ENCODE measurements at places on chromosomes 1 and 21.

DNA sequence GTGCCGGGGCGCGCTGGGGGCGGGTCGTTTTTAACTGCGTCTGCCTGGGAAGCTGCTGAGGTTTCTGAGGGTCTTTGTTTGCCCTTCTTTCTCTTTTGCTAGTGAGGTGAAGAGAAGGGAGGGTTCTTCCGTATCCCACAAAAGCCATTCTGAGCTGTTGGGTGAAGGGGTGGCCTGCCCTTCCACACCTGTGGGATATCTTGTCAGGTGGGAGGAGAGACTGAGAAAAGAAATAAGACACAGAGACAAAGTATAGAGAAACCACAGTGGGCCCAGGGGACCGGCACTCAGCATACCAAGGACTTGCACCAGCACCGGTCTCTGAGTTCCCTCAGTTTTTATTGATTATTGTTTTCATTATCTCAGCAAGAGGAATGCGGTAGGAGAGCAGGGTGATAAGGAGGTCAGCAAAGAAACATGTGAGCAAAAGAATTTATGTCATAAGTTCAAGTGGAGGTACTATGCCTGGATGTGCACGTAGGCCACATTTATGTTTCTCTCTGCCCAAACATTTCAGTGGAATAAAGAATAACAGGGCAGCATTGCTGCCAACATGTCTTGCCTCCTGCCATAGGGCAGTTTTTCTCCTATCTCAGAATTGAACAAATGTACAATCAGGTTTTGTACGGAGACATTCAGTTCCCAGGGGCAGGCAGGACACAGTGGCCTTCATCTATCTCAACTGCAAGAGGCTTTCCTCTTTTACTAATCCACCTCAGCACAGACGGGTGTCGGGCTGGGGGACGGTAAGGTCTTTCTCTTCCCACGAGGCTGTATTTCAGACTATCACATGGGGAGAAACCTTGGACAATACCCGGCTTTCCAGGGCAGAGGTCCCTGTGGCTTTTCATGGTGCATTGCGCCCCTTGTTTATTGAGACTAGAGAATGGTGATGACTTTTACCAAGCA, 972 bp downstream of the PGBD2 start:
- no peak for DNase-seq

DNA sequence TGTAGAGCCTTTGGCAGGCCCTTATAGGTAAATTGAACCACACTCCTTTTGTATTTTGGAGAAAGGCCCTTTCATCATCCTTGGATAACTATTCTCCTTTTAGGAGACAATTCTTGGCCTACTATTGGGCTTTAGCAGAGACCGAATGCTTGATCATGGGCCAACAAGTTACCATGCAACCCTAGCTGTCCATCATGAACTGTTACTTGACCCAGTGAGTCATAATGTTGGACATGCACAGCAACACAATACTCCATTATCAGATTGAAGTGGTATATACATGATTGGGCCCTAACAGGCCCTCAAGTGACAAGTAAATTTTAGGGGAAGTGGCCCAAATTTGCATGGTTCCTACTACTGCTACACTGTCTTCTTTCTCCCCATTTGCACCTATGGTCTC, 84.4 kb downstream of the CATSPERE start:
- no peak for DNase-seq

DNA sequence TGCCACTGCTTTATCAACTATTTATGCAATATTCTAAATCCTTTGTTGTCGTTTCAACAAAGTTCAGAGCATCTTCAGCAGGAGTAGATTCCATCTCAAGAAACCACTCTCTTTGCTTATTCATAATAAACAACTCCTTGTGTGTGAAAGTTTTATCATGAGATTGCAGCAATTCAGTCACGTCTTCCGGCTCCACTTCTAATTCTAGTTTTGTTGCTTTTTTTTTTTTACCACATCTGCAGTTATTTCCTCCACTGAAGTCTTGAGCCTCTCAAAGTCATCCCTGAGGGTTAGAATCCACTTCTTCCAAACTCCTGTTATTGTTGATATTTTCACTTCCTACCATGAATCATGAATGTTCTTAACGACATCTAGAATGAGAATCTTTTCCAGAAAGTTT, 14.8 kb upstream of the ETS2 start:
- no peak for DNase-seq

DNA sequence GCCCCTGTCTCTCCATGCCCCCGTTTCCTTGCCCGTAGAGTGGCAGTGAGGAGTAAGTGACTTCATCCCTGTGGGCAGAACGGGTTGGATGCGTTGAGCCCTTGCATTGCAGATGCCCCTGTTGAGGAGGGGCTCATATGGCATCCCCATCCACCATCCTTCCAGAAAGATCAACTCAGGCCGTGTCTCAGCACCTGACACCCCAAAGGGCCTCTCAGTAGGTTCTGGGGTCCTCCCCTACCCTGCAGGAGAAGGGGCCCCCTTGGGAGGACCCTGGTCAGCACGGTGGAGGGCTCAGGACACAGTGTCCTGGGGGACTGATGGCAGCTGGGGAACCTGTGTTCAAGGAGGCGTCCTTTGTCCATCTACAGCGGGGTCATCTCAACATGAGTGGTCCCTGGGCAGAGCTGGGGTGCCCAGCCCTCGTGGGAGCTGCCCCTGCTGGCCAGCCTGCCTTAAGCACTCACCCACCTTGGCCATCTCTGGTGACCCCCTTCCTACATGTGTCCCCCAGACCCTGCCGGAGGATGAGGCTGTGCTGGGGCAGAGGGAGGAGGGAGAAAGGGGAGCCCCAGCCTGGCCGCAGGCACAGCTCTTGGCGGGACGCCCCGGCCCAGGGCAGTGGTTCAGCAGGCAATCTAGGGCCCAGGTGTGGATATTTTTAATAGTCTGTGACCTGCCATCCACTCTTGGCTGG, 48.2 kb upstream of the ACTRT2 start:
- no peak for DNase-seq

DNA sequence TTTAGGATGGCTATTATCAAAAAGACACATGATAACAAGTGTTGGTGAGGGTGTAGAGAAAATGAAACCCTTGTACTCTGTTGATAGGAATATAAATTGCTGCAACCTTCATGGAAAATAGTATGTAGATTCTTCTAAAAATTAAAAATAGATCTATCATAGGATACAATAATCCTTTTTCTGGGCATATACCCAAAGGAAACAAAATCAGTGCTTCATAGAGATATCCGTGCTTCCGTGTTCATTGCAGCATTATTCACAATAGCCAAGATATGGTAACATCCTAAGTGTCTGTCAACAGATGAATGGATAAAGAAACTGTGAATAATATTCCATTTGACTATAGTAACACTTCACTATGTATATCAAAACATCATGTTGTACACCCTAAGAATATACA, 106.7 kb downstream of the MIS18A start:
- DNase-seq = no peak

DNA sequence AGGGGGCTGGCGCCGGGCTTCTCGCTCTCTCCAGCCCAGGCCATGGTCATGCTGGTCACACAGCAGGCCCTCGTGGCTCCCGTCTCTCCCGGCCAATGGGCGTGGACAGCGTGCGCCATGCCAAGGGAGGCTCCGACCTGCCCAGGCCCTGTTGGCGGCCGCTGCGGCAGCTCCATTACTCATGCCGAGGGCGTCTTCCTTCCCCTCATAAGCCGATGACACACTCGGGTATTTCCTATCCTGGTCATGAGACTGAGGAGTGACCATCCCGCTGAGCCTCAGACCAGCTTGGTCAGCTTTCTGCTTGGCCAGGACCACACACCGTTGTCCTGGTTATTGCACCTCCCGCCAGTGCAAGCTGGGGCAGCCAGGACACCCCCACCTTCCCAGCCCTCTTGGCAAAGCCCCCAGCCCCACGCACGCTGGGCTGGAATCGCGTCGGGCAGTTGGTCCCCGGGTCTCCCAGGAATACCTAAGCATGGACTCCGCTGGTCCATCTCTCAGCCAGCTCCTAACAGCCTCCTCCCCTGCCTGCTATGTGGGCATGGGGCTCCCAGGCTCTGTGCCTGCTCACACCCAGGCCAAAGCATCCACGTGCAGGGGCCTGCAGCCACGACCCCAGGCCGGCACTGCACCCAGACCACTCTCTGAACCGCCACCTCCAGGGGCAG, 49.8 kb downstream of the ARHGEF16 start:
- no peak for DNase-seq

DNA sequence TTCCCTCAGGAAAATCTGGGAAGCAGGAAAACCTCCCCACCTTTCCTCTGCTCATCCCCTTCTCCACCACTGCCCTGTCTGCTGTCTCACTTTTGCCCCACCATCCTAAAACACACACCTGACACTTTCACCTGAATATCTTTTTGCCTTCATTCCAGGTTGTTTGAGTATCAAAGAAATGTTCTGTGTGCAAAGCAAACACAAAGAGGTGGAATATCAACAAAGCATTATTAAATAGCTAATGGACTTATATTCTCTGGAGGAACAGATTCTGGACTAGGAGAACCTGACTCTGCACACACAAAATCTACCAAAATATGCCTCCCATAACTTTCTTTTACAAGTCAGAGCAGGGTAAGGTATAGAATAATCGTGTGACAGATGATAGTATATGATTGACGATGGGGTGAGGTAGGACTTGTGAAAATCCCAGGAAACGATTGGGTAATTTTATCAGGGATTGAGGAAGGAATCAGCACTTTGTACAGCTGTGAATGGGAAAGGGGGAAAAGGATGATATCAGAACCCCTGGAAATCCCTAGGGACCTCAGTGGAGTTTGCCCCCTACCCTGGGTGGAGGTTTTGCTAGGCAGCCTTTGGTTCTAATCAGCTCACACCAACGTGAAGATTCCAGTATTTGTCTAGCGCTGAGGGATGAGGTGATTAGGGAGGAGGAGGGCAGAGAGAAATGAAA, 87.7 kb downstream of the PROX1 start:
- DNase-seq = no peak

DNA sequence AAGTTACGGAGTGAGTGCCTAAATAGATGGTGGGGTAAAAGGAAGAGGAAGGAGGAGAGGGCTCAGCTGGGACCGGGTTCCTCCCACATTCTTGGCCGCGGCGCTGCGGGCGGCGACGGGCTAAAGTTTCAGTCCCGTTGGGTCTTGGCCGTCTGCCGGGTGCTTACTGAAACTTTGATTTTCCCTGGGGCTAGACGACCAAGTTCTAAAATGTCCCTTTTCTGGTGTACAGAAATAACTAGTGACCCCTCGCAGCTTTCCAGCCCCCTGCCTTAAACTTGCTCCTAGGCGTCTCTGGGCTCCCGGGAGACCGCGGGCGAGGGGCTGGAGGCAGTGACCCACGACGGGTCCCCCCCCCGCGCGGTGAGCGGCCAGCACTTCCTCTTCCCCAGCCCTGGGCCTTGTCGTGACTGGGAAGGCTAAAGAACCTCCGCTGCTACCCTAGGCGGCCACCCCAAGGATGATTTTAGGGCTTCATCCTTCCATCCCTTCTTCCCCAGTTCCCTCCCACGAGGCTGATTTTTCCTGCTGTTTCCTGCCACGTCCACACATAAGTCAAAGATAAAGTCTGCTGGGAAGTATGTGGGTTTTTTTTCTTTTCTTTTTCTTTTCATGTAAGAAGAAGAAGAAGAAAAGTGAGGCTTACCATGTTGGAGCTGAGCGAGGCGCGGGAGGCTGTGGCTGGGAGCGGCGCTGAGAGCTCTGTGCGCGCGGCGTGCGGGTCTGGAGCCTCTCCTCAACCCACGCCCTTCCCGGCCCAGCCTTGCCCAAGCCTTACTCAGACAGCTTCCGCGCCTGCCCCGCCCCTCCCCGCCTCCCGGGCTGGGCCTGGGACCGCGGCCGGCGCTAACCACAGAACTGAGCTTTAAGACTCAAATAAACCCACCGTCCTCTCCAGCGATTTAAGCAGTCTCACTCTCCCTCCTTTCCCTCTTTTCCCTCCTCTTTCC, at the start of gene S100A11:
Gene S100A11 (minus strand): TSS at position 738 of the 950 bp plus-strand sequence. CDS start 89 bp downstream, at position 649.
- peak; percentile 70 for DNase-seq

DNA sequence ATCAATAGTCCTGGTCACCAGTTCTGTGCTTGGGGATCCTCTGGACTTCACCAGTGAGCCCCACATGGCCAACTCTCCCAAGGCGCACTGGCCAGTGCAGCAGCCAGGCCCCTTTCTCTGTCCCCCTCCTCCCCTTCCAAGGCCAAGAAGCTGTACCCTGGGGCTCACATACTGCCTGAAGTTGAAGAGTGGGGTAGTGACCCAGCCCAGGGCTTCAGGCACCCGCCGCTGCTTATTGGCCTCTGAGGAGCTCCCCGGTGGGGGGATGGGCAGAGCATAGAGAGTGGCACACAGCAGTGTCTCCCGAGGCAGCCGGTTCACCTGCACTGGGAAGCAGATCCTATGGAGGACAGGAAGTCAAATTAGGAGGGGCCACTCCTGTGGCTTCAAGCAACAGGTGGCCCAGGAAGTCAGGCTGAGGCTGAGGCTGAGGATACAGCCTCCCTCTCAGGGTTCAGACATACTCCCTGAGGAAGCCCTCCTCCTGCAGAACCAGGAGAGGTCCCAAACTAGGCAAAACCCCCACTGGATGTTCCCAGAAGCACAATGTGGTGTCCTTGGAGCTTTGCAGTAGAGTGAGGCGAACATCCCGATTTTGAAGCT, 38.2 kb upstream of the PPP1R15B start:
- DNase-seq = no peak

GRCh38 chr21:15592271-15592860, 137.4 kb upstream of the USP25 start:
- DNase-seq = peak; percentile 21

- no peak for DNase-seq
Measured at GRCh38 chr21:33817138-33817537, 98.5 kb downstream of the ATP5PO start.

- no peak for DNase-seq
Measured at GRCh38 chr1:55626326-55626725, 411.2 kb upstream of the USP24 start.

DNA sequence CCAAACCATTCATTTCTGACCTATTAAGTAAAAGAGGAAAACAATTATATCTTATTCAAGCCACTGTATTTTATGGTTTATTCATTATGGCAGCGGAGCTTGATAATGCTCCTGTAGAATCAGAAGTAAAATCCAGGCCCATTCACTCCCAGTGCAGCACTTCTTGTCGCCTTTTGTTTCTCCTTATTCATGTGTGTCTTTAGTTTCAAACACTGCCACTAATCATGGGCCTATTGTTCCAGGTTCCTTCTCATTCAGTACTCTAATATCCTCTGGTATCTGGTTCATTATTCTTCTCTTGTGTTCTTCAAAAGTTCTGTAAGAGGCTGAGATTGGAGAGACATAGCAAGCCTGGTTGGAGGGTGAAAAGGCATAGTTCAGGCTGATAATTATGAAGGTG, 218.3 kb downstream of the LRRIQ3 start:
- DNase-seq = no peak

All from CD4-positive, alpha-beta T cell treated with Interleukin-6 at 100 ng/mL for 8 hours (primary cell).